ENCODE measurements at places on chromosomes 4 and X.

- DNase-seq = no peak
Measured at GRCh38 chr4:182895791-182896292, 21.3 kb downstream of the DCTD start.

DNA sequence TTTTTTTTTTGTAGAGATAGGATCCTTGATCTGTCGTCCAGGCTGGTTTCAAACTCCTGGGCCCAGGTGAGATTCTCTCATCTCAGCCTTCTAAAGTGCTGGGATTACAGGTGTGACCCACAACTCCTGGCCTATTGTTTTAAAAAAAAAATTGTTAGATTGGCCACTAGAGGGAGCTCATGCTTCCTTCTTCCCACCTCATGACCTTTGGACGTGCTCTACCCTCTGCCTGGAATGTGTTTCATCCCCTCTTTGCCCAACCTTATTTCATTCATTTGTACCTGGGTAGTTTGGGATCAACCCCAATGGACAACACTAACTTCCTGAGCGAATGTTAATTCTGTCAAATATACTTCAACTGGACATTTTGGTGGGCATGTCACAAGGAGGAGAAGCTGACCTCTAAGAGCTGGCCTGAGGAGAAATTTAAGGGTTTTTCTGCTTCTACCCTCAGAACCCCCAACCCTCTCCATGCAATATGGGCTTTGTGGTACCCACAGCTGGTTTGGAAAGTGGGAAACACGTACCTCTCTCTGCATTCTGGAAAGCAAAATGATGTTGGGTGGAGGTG, 6.4 kb downstream of the PPEF2 start:
- DNase-seq = no peak

DNA sequence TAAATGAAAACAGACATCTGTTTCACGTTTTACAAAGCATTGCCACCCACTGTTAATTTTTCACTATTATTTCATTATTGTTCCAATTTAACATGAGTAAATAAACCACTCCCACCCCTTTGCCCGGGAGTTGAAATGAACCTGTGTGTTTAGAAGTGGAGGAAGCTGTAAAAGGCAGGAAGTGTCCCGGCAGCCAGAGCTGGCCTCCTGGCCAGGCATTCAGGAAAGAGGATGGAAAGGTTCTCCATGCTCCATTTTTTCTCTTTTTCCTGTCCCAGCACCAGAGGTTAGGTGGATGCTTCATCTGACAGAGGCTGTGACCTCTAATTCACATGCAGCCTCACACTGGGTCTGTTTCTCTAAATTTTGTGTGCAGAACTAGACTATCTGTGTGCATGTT, 55.5 kb upstream of the LNX1 start:
- no peak for DNase-seq

GRCh38 chr4:186762361-186762760, 38.7 kb upstream of the FAT1 start:
- DNase-seq = no peak

DNA sequence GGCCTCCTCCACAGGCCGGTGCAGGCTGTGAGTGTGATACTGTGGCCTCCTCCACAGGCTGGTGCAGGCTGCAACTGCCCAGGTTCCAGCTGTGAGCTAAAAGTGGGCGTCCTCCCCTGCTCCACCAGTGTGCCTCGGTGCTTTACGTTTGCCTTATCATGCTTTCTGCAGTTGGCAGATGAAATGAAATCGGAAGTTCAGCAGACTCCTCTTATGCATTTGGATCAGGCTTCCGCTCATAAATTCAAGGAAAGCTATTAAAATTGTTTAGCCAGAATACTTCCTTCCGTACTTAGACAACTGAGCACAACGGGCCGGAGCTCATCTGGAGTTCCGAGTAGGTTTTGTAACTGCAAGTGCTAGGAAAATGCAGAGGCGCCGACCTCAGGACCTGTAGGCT, 12.0 kb downstream of the CYP4V2 start:
- DNase-seq = no peak

GRCh38 chrX:23938690-23939089, 30.9 kb downstream of the CXorf58 start:
- DNase-seq = no peak

- DNase-seq = no peak
Measured at GRCh38 chrX:22345884-22346283, 73.2 kb downstream of the CBLL2 start.

GRCh38 chr4:34676400-34676799, 1567.9 kb downstream of the ARAP2 start:
- DNase-seq = no peak

DNA sequence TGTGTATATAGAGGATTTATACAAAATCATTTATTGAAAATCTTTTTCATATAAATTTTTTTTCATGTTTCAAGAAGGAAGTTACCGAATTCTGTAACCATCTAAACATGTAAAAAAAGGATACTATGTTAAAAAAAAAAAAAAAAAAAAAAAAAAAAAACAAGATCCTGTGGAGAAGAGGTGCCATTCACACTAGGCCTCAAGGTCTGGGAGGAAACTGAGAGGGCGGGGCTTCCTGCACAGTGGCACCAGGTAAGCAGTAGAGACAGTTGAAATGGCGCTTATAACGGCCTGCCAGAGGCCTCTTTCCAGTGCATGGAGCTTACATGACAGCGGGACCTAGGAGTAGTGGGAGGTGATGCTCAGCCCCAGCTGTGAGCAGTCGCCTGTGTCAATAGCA, 17.5 kb downstream of the TRAPPC2 start:
- no peak for DNase-seq

DNA sequence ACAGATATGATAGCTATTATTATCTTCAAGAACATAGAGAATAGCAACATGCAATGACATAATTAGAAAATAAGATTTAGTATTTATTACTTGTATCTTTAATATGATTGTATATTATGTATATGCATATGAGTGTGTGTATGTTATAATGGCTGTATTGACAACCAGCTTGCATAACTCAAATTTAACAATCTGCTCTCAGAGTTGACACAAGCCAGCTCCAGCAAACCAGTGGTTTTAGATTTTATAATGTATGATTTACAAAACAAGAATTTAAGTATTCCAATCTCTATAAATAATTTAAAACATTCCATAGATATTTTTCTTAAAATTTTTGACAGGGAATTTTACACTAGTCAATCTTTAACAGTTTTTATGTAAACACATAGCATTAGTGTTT, 935.9 kb upstream of the EPHA5 start:
- DNase-seq = no peak

DNA sequence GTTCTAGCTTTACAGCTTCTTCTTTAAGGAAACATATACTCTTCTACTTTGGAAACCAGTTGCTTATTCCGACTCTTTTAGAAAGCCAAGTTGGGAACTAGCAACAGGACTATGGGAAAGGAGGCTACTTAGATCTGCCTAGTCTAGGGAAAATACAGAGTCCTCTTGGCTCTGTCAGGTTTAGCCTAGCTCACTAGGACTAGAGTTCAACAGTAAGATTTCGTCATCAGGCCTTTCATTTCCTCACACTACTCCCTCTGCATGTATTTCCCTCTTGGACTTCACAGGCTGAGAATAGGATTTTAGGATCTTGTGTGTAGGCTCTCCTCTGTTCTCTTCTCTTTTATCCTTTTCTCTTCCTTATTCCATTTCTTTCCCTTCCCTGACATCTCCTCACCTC, 409.8 kb downstream of the AR start:
- no peak for DNase-seq

- no peak for DNase-seq
Measured at GRCh38 chr4:6071959-6072720, 53.9 kb upstream of the C4orf50 start.

DNA sequence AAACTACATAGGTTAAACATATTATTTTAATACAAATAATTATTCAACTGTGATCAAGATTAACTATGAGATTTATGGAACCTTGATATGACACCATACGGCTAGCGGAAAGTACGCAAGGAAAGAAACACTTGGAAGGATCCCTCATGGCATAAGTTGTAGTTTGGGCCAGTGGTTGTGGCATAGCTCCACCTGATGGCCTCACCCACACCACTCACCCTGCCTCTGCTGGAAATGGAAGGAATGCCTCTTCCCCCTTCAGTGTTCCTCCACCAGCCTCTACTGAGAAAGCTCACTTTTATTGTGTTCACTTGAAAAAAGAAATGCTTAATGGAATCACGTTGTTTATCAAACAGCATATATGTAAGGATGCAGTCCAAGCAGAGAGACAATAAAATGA, 86.4 kb downstream of the BMP15 start:
- no peak for DNase-seq

GRCh38 chr4:83716874-83717273, 181.0 kb downstream of the GPAT3 start:
- no peak for DNase-seq

DNA sequence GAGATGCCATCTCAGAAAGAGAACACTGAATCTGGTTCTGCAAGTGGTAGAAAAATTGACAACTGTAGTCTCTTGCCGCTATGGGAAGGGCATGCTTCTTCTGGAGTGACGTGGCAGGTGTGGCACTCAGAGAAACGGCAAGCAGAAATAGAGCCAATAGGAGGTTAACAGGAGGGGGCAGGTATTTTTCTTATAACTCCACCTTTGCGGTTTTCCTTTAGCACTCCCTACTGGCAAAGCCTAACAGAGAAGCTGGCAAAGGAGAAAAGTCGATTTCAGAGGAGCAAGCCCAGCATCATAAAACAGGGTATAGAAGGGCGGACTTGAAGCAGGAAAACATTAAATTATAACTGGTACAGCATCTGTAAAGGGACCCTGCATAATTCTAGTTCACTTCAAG, 1382.2 kb downstream of the PCDH18 start:
- DNase-seq = no peak

- no peak for DNase-seq
Measured at GRCh38 chrX:340121-340520, 21.5 kb upstream of the GTPBP6 start.

GRCh38 chr4:8319061-8319460, 49.5 kb downstream of the HTRA3 start:
- DNase-seq = peak; percentile 17

DNA sequence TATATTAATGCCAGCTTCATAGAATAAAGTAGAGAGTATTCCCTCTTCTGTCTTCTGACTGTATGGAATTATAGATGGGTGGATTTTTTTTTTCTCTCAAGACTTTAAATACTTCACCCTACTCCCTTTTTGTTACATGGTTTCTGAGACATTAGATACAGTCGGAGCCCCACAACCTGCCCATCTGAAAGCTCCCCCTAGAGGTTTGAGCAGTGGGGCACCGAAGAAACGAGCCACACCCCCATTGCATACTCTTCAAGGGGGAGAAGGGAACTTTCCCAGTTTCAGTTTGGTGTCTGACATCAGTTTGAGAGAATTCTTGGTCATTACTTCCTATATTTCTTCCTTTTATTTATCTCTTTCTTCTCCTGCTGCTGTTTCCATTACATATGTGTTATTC, 437.6 kb upstream of the AGA start:
- no peak for DNase-seq

GRCh38 chr4:38752941-38753806, 29.6 kb downstream of the TLR10 start:
- DNase-seq = peak; percentile 93

DNA sequence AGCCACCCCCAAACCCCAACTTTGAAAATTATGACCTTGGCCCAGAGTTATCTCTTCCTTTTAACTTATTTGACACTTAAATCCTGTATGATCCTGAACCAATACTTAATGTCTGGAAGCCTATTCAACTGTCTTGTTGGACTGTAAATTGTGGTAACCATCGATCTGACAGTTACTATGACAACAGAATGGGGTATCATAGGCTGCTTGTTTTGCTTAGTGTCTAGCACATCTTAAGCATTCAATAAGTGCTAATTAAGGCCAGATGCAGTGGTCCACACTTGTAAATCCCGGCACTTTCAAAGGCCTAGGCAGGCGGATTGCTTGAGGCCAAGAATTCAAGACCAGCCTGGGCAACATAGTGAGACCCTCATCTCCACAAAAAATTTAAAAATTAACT, 175.0 kb downstream of the APBB2 start:
- no peak for DNase-seq

- no peak for DNase-seq
Measured at GRCh38 chr4:84894621-84895020, 71.9 kb downstream of the WDFY3 start.

DNA sequence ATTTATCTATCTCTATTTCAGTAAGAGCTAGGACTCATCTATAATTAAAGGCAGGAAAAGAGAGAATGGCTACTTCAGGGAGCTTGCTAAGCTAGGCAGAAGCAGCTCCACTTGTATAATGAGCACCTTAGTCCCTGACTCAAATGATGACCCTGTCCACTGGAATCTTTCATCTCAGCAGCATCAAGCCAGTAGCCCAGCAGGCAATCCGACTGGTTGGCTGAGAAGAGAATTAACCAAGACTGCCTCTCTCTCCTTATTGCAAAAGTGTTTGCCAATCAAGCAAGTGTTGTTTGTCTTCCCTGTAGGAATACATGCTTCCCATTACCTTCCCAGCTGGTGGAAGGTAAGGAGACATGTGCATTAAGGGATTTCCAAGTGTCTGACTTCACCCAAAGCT, 3.9 kb upstream of the SPOCK3 start:
- DNase-seq = no peak

DNA sequence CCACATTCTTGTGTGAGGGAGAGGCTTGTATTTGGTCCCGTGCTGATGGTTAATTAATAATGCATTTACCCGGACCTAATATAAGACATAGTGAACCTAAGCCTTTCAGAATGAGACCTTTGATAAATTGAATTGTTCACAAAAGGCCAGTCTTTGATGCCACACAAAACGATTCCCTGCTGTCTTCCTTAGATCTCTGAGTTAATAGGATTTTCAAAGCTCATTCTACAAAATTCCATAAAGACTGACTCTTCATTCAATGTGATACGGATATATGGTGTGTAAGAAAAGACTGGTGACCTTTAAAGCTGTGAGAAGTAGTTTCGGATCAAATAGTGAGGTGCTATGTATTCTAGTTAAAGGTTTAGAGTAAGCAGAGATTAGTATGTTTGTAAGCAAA, 254.3 kb downstream of the PDHA2 start:
- DNase-seq = no peak

DNA sequence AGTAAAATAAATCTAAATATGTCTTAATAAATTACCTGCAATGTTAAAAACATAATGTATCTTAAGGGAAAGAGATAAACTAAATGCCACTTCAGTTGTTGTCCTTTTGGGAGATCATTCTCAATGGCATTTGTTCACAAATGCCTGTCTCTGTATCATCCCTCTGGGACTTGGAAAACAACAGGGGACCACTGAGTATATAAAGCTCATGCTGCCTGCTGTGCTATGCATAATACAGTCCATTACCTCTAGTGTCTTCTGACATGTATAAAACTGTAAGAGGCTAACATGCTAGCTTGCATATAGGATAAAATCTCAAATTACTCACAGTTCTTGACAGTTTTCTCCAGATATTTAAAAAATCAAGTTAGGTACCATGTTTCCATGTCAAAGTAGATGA, 503.9 kb downstream of the PDHA2 start:
- no peak for DNase-seq

- DNase-seq = no peak
Measured at GRCh38 chr4:100289946-100290345, 99.7 kb upstream of the DDIT4L start.

DNA sequence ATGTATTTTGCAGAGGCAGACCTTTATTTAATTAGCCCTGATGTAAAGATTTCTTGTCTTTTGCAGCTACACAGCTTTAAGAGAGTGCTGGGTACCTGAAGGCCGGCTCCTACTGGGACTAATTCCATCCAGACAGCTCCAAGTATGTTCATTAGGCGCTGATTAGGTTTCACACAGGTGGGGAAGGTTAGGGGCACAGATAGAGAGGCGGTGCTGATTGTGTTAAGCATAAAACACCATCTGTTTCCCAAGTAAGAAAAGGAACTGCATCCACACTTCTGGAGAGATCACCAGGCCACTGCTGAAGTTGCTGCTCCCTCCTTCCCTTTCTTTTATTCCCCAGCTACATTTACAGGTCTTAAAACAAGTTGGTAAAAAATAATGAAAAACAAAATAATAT, 349.5 kb downstream of the ZIC3 start:
- DNase-seq = no peak

Measured in femur (tissue), 1 donor.